ENCODE measurements at places on chromosomes 1 and 21.

- H3K27me3 ChIP-seq, result no peaks in the 10 kb centered on the region
- H3K36me3 ChIP-seq, result no peaks in the 10 kb centered on the region
- H3K4me3 ChIP-seq, result no peak overlapping the region
- no peaks in the 10 kb centered on the region for H3K4me1 ChIP-seq
- no peak overlapping the region for H3K27ac ChIP-seq
- DNase-seq, result no peak
Observed at GRCh38 chr1:63004868-63005267, 220.9 kb downstream of the ATG4C start.

DNA sequence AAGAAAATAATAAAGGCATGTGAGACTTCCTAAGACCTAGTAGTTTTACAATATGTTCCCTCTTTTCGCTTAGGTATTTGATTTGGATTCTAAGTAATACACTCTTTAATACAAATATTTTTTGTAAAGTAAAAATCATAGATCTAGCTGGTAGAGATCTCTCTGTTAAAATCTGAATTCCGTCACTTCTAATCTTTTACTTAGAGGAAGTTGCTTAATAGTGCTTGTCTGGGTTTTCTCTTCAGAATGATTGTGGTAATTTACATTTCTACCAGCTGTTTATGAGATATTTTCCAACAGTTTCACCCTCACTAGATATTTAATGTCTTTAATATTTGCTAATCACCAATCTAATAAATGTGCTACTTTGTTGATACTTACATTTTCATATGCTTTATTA is 23.3 kb downstream of the RBM11 start:
- no peak overlapping the region for H3K4me3 ChIP-seq
- no peaks in the 10 kb centered on the region for H3K36me3 ChIP-seq
- H3K27ac ChIP-seq, result no peak overlapping the region
- H3K27me3 ChIP-seq, result no peaks in the 10 kb centered on the region
- H3K4me1 ChIP-seq, result no peaks in the 10 kb centered on the region

- no peak overlapping the region for H3K27ac ChIP-seq
- H3K27me3 ChIP-seq, result no peaks in the 10 kb centered on the region
- peaks cover 32% of the 10 kb centered on the region for H3K4me1 ChIP-seq
- H3K36me3 ChIP-seq, result no peaks in the 10 kb centered on the region
- no peak for DNase-seq
Observed at GRCh38 chr1:99768104-99768503, 1.7 kb upstream of the FRRS1 start.

- no peaks in the 10 kb centered on the region for H3K27me3 ChIP-seq
- H3K4me1 ChIP-seq, result no peaks in the 10 kb centered on the region
- DNase-seq, result no peak
- H3K36me3 ChIP-seq, result no peaks in the 10 kb centered on the region
- no peak overlapping the region for H3K27ac ChIP-seq
Observed at GRCh38 chr1:100380635-100381034, 28.3 kb downstream of the CDC14A start.

- no peak overlapping the region for H3K4me3 ChIP-seq
- no peaks in the 10 kb centered on the region for H3K4me1 ChIP-seq
- H3K27ac ChIP-seq, result no peak overlapping the region
- no peaks in the 10 kb centered on the region for H3K27me3 ChIP-seq
- no peak for DNase-seq
Observed at GRCh38 chr1:220032911-220033310, 13.4 kb downstream of the EPRS1 start.

DNA sequence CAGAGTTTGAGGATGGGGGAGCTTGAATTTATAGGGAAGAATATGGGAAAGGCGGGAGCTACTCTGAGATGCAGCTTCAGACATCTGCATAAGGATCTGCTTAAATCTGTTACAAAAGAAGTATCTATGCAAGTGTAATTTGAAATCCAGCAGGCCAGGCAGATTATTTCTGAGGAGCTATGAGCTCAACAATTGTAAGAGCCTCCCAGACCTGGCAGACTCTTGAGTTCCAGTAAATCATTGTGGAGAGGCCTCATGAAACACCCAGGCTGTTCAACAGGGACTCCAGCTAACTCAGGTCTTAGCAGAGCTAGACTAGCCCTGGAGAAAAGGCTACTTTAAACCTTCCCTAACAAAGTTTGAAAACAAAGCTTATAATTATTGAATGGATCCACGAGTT is 647.5 kb upstream of the CHRM3 start:
- H3K4me3 ChIP-seq, result no peak overlapping the region
- H3K4me1 ChIP-seq, result no peaks in the 10 kb centered on the region

DNA sequence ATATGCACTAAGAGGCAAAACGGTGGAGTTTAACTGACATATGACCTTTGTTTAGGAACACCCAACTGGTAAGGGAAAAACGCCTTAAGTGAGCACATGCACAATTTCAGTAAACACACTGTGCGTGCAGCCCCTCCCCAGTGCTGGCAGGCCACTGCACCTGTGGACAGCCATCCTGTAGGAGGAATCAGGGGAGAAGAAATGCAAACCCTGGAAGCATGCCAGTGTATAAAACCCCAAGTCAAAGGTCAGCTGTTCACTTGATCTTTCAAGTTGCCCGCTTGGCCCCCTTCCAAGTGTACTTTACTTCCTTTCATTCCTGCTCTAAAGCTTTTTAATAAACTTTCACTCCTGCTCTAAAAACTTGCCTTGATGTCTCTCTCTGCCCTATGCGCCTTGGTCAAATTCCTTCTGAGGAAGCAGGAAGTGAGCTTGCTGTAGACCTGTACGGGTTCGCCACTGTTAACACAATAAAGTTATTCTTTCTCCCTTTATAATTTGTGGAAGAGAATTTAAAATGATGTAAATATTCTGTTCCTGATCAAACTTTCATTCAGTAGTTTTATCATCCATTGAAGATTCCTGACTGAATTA is 31.8 kb downstream of the USP25 start:
- H3K4me3 ChIP-seq, result no peak overlapping the region
- no peak overlapping the region for H3K27ac ChIP-seq
- DNase-seq, result no peak
- no peaks in the 10 kb centered on the region for H3K36me3 ChIP-seq
- H3K27me3 ChIP-seq, result no peaks in the 10 kb centered on the region
- H3K4me1 ChIP-seq, result peaks cover 1% of the 10 kb centered on the region

GRCh38 chr1:82485591-82486369 is 685.0 kb downstream of the ADGRL2 start:
- no peak overlapping the region for H3K27ac ChIP-seq
- DNase-seq, result no peak
- no peaks in the 10 kb centered on the region for H3K36me3 ChIP-seq
- H3K4me1 ChIP-seq, result no peaks in the 10 kb centered on the region
- H3K4me3 ChIP-seq, result no peak overlapping the region
- H3K27me3 ChIP-seq, result no peaks in the 10 kb centered on the region

- H3K27me3 ChIP-seq, result no peaks in the 10 kb centered on the region
- H3K27ac ChIP-seq, result no peak overlapping the region
- no peaks in the 10 kb centered on the region for H3K36me3 ChIP-seq
- no peak overlapping the region for H3K4me3 ChIP-seq
- no peaks in the 10 kb centered on the region for H3K4me1 ChIP-seq
Observed at GRCh38 chr1:233639611-233640010, 25.7 kb downstream of the KCNK1 start.

DNA sequence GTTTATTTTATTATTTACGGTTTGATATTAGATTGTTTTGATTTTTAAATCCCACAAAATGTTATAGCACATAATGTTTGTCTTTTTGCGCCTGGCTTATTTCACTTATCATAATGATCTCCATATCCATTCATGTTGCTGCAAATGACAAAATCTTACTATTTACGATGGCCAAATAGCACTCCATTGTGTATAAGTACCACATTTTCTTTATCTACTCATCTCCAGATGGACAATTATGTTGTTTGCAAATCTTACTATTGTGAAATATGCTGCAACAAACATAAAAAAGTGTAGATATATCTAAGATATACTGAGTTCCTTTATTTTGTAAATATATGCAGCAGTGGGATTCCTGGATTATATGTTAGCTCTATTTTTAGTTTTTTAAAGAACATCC is 1568.3 kb downstream of the AMY1C start:
- no peak overlapping the region for H3K27ac ChIP-seq
- H3K4me1 ChIP-seq, result no peaks in the 10 kb centered on the region
- H3K4me3 ChIP-seq, result no peak overlapping the region
- no peaks in the 10 kb centered on the region for H3K27me3 ChIP-seq
- DNase-seq, result no peak

DNA sequence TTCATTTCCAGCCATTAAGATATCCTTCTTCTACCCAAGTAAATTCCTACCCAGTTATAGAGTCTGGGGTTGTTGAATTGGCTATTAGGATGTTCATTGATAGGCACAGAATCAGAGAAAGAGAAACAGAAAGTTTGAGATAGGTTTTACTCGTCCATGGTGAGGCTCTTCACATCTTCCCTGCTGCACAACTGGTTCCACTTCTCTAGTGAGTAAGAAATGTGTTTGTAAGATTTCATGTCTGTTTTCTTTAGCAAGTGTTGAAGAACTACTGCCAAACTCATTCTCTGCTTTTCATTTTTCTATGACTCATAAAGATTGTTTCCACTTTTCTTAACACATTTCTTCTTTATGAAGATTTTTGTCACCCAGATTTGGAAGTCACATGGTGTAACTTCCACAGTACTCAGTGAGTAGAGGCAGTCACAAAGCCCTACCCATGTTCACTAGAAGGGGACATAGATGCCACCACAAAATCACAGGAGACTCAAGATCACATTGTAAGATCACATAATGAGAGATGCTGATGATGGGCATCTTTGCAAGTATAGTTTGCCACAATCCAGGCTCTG is 152.3 kb downstream of the SNX7 start:
- no peaks in the 10 kb centered on the region for H3K36me3 ChIP-seq
- no peak overlapping the region for H3K27ac ChIP-seq
- no peaks in the 10 kb centered on the region for H3K4me1 ChIP-seq
- no peaks in the 10 kb centered on the region for H3K27me3 ChIP-seq

- no peak overlapping the region for H3K4me3 ChIP-seq
- no peak for DNase-seq
- H3K4me1 ChIP-seq, result no peaks in the 10 kb centered on the region
- H3K36me3 ChIP-seq, result no peaks in the 10 kb centered on the region
Observed at GRCh38 chr21:21406921-21407320, 408.7 kb downstream of the NCAM2 start.
